HT1080 (cell line): ENCODE measurements at places on chromosomes 3 and 15.

DNA sequence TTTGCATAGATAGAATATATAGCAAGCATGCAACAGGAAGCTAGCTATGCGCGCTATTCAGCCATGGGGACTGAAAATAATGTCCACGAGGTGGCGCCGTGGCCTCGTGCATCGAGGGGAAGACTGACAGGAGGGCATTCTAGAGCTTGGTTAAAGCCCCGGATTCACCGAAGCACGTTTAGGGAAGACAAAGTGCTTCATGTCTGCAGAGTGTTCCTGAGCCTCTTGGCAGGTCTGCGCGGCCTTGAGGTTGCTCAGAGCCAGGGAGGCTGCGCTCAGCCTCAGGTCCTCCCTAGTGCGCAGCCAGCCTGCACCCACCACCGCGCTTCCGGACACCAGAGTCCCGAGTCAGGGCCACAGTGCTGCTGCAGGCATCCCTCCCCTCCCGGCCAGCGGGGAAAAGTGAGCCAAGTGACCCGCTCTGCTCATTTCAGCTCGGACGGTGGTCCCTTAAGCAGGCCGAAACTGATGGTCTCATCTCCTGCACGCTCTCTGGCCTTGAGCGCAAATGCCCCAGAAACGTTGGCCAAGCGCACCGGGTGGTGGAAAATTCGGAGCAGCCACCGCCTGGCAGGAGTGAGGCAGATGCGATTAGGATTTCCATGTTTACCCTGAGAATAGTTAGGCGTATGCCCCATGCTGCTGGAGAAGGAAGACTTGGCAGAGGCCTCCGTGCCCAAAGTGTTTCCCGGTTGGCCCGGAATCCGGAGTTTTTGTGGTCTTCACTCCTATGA lies 24.8 kb downstream of the GABRA5 start:
- DNase-seq: peak; percentile 64

DNA sequence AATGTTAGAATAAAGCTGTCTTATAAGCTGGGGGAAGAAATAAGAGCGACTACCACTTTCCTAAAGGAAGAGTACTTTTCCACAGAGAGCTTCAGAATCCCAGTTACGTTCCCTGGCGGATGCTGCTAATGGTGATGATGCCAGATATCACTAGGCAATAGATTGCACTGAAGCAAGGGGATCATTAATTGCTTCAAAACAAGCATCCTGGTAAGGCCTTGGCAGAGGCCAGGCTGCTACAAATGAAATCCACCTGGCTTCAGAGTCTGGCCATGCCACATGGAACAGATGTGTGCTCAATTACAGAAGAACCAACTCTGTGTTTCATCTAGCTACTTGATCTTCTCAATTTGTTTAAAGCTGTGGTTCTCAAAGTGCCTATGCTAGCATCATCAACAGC lies 129.2 kb upstream of the IL12A start:
- DNase-seq: no peak

GRCh38 chr3:98977520-98977919 lies 76.0 kb upstream of the DCBLD2 start:
- peak; percentile 99 for DNase-seq

- DNase-seq: peak; percentile 60
Observed at GRCh38 chr15:91849749-91850161, 3.8 kb upstream of the SLCO3A1 start.

DNA sequence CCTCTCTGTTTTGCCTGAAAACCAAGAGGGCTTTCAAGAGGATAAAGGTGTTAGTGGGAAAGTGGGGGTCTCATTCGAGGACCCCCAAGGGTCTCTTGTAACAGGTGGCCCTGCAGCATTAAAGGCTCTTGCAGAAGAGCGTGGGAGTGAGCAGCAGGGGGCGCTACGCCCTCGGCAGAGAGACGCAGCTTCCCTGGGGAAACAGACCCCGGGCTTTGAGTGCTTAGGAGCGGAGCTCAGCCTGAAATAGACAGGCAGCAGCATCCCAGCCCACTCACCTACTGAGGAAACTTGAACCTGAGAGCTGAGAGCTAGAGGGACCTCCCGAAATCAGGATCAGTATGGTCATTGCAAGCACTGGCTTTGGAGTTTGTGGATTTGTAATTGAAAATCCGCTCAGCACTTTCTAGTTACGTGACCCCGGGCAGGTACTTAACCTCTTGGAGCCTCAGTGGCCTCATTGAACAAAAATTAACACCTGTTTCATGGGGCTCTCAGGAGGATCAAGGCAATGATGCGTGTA lies 25.7 kb downstream of the RPLP1 start:
- no peak for DNase-seq

- DNase-seq: peak; percentile 45
Observed at GRCh38 chr15:86743283-86743903, 663.7 kb downstream of the AGBL1 start.

- no peak for DNase-seq
Observed at GRCh38 chr3:111951032-111951431, 27.8 kb upstream of the ABHD10 start.

DNA sequence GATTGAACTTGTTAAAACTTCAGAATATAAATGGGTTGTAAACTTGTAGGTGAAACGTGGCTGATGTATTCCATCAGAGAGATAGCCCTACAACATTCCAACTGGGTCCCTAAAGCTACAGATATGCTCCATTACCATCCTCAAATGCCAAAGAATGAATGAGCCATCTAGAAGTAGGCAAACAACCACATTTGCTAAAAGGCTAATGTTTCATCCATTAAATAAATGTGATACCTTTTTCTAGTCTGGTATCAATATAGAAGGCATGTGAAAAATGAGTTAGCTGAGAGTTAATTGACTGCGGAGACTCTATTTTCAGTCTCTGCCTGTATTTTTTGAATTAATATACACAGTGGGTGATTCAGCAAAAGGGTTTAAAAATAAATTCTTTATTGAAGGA lies 203.8 kb downstream of the RBMS3 start:
- no peak for DNase-seq

- no peak for DNase-seq
Observed at GRCh38 chr3:153957421-153957820, 163.8 kb upstream of the ARHGEF26 start.

DNA sequence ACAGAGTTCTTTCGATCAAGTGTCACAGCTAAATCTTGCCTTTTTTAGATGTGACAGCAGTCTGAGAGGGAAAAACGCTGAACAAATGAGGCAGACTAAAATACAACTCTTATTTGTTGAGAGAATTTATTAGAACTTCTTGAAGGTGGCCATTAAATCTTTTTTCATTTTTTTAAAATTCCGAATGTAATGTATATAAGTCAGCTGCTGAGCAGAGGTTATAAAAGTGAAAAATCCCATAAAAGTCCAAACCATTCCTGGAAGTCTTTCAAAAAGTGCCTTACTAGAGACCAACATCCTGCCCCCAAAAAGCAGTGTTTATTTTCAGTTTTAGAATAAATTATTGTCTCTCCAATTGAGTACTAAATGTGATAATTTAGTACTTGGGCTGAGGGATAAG lies 3.1 kb downstream of the TSEN2 start:
- DNase-seq: no peak

GRCh38 chr3:14208977-14209394 lies 30.4 kb downstream of the LSM3 start:
- no peak for DNase-seq

DNA sequence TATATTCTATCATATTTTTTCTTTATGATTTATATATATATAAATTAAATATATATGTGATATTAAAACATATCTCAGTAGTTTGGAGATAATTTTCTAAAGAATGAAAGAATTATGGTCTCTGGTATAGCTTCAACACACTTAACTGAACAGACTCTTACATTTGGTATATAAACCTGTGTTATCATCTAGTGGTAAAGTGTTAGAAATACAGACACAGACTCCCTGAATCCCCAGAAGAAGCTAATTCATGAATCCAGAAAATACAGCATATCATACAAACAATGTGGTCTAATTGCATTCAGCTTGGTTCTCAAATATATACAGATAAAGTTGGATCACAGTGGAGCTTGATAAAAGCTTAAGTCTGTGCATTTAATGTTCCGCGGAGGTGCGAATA lies 1100.4 kb downstream of the ROBO2 start:
- DNase-seq: no peak

DNA sequence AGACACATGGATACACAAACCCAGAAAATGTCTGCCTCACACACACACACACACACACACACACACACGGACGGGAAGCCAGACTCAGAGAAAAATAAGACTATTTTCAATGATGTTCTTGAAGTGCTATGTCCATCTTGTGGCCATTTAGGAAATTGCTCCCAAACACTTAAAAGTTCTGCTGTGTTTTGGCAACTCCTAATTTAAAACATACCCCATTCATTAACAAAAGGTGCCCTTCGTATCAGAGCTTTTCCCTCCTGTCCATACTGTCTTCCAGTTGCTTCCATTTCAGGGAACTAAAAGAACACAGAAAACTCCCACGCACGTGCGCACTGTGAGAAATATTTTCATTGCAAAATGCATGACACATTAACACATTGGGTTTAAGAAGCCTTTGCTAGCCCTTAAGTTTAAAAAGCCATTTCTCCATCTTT lies 44.6 kb downstream of the SLC12A1 start:
- peak; percentile 67 for DNase-seq

GRCh38 chr3:135017003-135017893 lies 222.2 kb downstream of the EPHB1 start:
- DNase-seq: no peak

GRCh38 chr15:68112706-68113105 lies 58.6 kb downstream of the PIAS1 start:
- no peak for DNase-seq

- DNase-seq: no peak
Observed at GRCh38 chr3:122167630-122168029, 15.8 kb upstream of the CASR start.

DNA sequence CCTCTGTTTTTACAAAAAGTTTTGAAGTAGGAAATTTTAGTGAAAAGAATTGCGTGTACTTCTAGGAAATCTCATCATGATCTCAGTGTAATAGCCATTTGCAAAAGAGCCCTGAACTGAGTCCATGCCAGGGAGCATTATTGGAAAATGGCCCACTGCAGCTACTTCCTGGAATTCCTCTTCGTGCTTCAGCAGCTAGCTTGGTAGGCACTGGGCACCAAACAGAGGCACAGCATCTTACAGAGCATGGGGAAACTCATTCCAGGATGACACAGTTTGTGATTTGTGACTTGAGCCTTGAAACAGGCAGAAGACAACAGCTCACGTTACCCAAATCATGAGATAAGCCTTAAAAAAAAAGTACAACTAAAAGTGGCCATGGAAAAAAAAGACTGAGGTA lies 179.1 kb downstream of the WDR72 start:
- no peak for DNase-seq

DNA sequence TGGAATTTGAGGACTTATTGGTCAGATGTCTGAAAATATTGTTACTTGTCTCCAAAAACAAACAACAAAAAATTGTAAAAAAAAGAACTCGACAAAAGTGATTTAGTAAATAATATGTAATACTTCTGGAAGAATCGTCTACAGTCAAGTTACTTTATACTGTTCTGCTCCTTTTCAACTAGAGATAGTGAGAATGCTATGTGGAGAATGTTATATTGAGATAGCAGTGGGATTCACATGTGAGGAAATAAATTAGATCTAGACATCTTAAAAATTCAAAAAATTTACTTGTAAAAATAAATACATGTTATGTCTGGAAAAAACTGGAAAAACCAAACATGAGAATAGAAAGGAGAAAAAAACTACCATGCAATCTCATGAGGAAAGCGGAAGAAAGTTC lies 64.9 kb downstream of the SGO1 start:
- DNase-seq: no peak

DNA sequence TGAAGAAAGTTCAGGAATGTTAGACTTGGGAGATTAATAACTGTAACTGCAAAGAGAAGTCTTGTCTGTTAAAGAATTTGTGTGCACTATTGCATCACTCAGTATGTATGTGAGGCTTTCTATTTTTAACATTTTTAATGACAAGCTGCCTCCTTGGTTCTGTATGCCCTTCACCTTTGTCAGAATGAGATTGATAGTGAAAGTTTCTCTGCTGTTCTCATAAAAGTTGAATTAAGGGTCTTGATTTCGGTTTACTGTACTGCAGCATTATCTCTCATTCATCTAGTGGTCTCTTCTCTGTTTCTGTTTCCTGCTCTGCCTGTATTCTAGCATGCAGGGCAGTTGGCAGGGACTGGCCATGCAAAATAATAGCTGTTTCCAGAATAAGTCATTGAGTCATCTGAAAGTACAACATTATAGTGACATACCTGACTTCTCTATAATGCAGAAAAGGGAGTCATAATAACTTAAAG lies 454.9 kb downstream of the IL5RA start:
- no peak for DNase-seq

DNA sequence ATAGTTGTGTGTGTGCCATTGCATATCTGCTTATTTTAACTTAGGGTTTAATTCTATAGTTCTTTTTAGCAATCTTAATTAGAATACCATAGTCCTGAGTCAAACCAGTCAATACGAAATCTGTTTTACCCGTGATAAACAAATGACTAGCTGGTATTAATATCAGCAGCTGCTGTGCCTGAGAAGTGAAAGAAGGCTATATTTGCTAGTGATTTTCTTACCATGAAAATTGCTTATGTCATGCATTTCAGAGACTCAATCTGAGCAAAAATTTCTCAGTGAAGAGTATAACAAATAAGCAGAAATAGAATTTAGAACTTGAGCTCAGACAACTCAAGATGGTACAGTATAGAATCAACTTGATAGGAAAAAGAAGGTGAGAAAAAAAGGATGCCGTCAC lies 820.4 kb downstream of the NAALADL2 start:
- no peak for DNase-seq

DNA sequence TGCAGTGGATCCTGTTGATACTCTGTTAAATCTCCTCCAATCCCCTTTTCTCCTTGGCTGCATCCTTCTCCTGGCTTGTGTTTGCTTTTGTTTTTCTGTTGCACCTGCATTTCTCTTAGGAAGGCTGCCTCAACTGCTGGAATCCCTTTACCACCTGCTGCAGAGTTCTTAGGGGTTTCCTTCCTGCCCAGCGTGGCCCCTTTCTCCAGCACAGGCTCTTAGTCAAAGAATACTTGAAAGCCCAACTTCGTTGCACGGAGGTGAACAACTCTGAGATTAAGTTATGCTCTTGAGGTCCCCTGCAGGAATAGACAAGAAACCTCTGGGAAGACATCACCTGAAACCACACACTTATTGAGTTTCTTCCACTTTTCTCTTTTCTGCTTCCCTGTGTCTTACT lies 121.6 kb upstream of the GRM7 start:
- DNase-seq: no peak

- no peak for DNase-seq
Observed at GRCh38 chr3:198017090-198017489, 57.1 kb downstream of the LMLN start.

DNA sequence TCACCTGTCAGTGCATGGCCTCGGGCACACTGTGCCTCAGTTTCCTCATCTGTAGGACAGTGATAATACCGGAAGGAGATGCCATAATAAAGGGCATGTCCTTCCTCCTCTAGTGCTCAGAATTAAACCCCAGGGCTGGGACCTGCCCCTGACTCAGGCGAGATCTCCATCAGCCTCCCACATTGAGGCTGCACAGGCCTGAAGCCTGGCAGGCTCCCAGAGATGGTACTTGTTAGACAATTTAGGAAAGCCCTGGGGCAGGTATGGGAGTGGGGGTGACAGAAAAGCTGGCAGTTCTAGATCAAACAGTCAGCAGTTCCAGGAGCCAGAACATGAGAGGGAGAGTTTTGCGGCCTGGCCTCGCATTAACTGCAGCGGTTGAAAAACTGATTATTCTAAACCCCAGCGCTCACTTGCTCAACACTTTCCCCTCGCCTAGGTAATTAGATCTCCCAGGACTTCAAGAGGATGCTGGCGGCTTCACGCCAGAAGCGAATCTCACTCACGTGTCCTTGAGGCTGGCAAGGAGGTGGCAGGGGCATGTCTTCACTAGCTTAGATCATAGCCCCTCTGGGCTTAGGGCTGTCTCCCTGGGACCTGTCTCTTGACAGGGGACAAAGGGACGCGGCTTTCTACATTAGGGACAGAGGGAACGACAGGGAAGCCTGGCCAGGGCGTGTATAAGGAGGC lies 73.1 kb downstream of the ATP2B2 start:
- no peak for DNase-seq
